ENCODE measurements at places on chromosomes 5 and 9.

GRCh38 chr9:101437806-101438232 lies 2.2 kb upstream of the ALDOB start:
- DNase-seq, result no peak

- no peak for DNase-seq
These were observed at the start of gene GRIA1 for GRCh38 chr5:153490118-153491037. Gene GRIA1, plus strand, starts transcription at chr5:153490670.

DNA sequence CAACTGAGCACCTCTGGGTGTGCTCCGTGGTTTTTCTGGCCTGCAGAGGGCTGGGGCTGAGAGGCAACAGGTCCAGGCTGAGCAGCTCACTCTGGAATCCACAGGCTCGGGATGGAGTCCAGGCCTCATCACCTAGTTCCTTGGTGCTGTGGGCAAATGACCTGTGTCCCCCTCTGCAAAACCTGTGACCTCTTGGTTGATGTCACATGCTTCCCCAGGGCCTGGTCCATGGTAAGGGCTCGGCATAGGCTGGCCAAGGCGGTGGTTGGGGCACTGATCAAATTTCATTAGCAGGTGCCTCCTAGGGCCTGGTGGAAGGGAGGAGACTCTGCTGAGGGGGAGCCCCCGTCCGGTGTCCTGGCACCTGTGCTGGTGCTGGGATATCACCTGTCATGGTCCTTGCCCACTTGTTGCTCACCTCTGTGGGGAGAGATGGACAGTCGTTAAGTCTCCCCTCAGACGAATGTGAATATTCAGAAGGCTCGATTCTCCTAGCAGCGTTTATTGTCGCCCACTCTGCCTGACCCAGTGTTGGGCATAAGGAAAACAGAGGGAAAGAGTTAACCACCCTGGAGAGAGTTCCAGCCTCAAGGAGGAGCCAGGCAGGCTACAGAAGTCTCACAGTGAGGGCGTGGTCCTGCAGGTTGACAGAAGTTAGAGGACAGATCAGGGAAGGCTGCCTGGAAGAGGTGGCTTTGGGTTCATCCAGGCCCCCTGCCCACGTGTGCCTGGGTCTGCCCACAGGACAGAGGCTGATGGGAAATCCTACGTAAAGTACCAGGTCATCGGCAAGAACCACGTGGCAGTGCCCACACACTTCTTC lies 3.5 kb downstream of the ENDOG start:
- no peak for DNase-seq

- no peak for DNase-seq
These were observed 95.5 kb downstream of the LMX1B start for GRCh38 chr9:126709241-126709640.

DNA sequence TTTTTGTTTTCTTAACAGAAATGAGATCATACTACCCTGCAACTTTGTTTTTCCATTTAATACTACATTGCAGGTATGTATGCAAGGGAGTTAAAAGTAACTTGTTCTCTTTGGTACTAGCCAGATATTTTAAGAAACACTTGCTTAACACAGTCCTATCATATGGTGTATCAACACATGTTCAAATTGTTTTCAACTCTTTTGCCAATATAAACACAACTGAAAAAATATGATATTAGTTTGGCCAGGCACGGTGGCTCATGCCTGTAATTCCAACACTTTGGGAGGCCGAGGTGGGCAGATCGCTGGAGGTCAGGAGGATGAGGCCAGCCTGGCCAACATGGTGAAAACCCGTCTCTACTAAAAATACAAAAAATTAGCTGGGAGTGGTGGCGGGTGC lies 41.6 kb downstream of the RNF38 start:
- DNase-seq, result no peak

DNA sequence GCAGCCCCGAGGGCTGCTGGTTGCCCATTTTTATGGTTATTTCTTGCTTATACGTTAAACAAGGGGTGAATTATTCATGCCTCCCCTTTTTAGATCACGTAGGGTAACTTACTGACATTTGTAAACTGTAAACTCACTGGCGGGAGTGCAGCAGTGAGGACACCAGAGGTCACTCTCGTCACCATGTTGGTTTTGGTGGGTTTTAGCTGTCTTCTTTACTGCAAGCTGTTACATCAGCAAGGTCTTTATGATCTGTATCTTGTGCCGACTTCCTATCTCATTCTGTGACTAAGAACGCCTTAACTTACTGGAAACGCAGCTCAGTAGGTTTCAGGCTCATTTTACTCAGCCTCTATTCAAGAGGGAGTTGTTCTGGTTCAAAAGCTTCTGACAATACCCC lies 155.0 kb upstream of the PRDM9 start:
- no peak for DNase-seq

GRCh38 chr5:73592551-73592950 lies 27.0 kb downstream of the UTP15 start:
- DNase-seq, result peak; percentile 38

- DNase-seq, result no peak
These were observed 7.3 kb downstream of the PDGFRB start for GRCh38 chr5:150148117-150148927.

DNA sequence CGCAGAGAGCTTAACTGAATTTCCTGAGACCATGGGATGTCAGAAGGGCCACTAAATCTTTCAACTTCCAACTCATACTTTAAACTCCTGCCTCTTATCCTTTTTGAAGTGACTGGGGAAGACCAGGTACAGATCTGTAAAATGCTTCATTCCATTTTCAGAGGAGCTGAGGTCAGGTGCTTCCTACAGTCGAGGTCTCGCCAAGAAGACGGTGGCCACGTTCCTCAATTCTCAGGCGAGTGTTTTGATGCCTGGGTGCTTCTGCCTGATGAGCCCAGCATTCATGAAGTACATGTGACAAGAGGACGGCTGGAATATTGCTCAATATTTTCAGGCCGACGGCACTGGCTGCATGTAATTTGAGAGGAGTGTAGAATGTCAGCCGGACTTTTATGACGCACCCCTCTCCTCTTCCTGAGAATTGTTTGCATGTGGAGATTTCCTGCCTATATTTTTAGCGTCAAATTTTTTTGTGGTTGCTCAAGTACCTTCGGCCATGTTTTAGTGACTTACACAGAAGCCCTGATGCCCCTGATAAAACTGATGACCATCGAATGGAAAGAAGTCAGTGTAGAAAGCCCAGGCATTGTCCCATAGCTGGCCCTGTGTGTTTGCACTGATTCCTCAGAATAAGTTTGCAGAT lies 38.8 kb upstream of the GLRX start:
- peak; percentile 96 for DNase-seq

- DNase-seq, result no peak
These were observed 1.4 kb upstream of the CERCAM start for GRCh38 chr9:128419061-128419925.

DNA sequence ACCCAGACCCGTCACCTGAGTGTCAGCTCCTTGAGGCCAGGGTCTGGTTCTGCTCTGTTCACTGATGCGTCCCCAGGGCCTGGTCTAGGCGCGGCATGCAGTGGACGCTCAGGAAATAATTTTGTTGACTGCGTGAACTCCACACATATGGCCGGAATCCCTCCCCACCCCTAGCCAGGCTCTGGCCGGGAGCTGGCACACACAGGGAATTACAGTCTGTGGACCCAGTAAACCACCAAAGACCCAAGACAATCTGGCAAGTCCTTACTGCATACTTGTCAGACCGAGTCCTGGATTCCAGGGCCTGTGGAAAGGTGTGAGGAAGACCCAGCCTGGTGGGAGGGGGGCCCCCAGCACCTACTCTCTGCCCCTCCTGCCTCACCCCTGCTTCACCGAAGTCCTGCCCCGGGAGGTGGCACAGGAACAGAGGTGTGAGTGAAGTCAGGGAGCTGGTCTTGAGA lies 113.0 kb upstream of the IER5L start:
- no peak for DNase-seq

GRCh38 chr5:142143878-142144277 lies 35.3 kb downstream of the NDFIP1 start:
- no peak for DNase-seq

DNA sequence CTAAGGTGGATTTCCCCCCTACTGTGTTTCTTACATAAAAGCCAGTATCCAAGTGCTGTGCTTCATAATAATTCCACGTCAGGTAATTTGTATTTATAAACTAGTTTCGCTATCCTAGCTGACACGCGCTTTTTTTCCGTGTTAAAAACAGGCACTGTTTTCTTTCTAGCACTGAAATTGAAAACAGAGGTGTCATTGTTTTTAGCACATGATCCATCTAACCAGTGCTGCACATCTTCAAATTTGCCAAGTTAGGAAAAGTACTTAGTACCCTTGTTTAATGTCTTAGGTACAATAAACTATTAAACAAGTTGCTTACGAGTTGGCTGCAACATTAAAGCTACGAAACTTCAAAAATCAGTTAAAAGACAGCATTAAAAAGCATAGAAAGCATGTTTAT lies 49.9 kb downstream of the JMY start:
- DNase-seq, result no peak

GRCh38 chr5:74095871-74096270 lies 469.9 kb downstream of the ARHGEF28 start:
- peak; percentile 40 for DNase-seq

DNA sequence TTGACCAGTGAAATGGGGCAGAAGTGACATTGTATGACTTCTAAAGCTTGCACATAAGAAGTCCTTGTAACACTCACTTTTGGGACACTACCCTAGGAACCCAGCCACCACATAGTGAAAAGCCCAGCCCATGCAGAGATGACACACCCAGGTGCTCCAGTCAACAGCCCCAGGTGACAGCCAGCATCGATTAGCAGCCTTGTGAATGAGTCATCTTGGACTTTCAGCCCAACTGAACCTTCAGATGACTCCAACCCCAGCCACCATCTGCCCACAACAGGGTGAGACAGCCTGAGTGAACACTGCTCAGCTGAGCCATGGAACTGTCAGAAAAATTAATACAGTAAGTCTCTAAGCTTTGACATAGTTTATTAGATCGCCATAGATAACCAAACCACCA lies 458.6 kb downstream of the ZSWIM6 start:
- DNase-seq, result no peak

GRCh38 chr9:70257502-70257901 lies 1.3 kb upstream of the SMC5 start:
- no peak for DNase-seq

DNA sequence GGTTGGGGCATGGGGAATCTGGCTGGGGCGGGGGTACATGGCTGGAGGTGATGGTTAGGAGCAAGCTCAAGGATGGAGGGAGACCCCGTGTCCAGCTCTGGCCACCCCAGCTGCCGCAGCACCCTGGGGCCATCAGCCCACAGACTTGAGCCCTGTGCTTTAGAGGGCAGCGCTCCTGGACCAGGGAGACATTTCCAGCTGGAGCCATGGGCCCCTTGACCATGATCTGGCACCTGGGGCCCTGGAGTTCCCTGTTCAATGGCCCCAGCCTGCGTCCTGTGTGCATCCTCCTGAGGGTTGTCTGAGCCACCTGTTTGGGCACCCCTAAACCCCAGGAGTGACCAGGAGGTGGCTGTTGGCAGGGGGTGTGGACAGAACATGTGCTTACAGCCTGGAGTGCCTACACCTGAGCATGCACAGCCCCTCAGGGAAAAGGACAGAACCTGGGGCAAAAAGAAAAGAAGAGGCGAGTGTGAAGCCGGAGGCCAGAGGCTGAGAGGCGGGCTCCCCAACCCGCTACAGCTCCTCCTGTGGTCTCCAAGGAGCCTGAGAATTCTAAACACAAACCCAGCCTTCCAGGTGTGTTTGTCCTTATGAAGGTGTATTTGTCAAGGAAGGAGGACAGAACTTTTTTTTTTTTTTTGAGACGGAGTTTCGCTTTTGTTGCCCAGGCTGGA lies 126.7 kb downstream of the C9orf50 start:
- no peak for DNase-seq

DNA sequence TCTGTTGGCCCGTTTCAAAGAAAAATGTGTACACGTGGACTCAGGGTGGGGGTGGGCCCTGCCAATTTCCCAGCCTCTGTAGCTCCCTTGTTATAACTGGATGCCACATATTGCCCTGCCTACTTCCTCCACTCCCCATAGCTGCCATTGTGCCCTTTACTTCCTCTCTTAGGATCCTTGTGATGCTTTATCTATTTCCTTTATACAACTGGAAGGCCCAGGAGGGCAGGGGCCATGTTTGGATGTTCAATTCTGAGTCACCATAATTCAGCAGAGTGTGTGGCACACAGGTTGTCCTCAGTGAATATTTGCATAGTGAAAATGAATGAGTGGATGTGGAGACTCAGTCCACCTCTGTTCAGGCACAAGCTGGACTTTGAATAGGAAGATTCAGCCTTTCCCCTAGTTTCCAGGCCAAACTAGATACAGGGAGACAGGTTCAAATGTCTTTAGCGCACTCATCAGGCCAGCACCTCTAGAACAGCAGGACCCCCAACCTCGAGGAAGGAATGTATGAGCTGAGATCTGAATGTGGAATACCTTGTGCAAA lies 10.6 kb upstream of the FEM1C start:
- no peak for DNase-seq

- no peak for DNase-seq
These were observed 20.2 kb downstream of the FAXDC2 start for GRCh38 chr5:154830219-154830595.

- DNase-seq, result no peak
These were observed 96.3 kb downstream of the CFAP95 start for GRCh38 chr9:69916950-69917349.

- DNase-seq, result no peak
These were observed 221.0 kb downstream of the ESM1 start for GRCh38 chr5:54764102-54765090.

- no peak for DNase-seq
These were observed 1.3 kb upstream of the PDLIM4 start for GRCh38 chr5:132256086-132256782.

GRCh38 chr5:143759396-143760130 lies 52.4 kb upstream of the HMHB1 start:
- no peak for DNase-seq

GRCh38 chr5:111585946-111586345 lies 73.6 kb upstream of the STARD4 start:
- no peak for DNase-seq

- DNase-seq, result no peak
These were observed 373 bp downstream of the FBXW5 start for GRCh38 chr9:136944212-136944518.

- DNase-seq, result no peak
These were observed 34.5 kb upstream of the LIFR start for GRCh38 chr5:38590838-38591522.

- no peak for DNase-seq
These were observed 110.6 kb downstream of the ADAMTS2 start for GRCh38 chr5:179234563-179235135.

DNA sequence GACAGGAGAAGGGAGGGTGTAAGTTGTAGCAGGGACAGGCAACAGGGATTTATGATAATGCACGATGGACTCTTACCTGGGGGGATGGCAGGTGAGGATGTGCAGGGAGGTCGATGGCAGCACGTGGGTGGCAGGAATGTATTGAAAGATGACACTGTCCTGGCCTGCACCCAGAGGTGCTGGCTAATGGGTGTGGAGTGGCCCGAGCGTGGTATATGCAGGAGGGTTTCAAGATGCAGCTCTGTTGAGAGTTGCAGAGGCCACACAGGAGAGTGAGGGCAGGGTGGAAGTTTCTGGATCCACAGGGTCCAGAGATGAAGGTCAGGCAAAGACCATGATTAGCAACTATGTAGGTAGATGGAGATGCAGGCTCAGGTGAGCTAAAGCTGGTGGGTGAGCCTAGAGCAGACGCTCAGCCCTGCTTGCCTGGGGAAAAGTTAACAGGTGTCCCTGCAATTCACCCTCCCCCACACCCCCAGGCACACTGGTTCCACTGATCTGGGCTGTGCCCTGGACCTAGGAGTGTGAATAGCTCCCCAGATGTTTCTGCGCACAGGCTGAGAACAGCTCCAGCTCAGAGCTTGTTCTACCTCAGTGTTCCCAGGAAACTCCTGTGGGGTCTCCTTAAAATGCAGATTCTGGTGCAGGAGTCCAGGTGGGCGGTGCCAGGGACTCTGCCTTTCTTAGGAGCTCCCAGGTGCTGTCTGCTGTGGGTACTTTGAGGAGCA lies 21.5 kb upstream of the S1PR3 start:
- no peak for DNase-seq

- DNase-seq, result no peak
These were observed 17.7 kb upstream of the FAM174A start for GRCh38 chr5:100517301-100517974.
